ENCODE measurements at places on chromosomes 7 and 10. TPM values are rescaled to one million over a fixed set of nuclear protein-coding genes. Genes with fewer than 3 reads are reported as not detected.

Gene OR6V1
- not detected for polyA plus RNA-seq

GRCh38 chr7:100894860-100895700 lies 608 bp downstream of the ACHE start:
- peak; percentile 66 for DNase-seq

GRCh38 chr10:132834891-132835847 lies 49.2 kb upstream of the NKX6-2 start:
- no peak for DNase-seq

DNA sequence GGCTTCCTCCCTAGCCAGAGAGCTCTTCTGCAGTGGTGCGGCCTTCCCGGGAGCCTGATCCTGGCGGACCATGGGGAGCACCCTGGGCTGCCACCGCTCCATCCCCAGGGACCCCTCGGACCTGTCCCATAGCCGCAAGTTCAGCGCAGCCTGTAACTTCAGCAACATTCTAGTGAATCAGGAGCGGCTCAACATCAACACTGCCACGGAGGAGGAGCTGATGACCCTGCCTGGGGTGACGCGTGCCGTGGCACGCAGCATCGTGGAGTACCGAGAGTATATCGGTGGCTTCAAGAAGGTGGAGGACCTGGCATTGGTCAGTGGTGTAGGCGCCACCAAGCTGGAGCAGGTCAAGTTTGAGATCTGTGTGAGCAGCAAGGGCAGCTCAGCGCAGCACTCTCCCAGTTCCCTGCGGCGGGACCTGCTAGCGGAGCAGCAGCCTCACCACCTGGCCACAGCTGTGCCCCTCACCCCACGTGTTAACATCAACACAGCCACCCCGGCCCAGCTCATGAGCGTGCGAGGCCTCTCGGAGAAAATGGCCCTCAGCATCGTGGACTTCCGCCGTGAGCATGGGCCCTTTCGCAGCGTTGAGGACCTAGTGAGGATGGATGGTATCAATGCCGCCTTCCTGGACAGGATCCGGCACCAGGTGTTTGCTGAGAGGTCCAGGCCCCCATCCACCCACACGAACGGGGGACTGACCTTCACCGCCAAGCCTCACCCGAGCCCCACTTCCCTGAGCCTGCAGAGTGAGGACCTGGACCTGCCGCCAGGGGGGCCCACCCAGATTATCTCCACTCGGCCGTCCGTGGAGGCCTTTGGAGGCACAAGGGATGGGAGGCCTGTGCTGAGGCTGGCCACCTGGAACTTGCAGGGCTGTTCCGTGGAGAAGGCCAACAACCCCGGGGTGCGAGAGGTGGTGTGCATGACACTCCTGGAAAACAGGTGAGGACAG lies 1.5 kb downstream of the EEPD1 start:
- DNase-seq, result peak; percentile 16

- DNase-seq, result no peak
Measured at GRCh38 chr10:100705139-100705538, 40.2 kb upstream of the PAX2 start.

GRCh38 chr7:118609207-118609606 lies 384.7 kb downstream of the ANKRD7 start:
- DNase-seq, result no peak

DNA sequence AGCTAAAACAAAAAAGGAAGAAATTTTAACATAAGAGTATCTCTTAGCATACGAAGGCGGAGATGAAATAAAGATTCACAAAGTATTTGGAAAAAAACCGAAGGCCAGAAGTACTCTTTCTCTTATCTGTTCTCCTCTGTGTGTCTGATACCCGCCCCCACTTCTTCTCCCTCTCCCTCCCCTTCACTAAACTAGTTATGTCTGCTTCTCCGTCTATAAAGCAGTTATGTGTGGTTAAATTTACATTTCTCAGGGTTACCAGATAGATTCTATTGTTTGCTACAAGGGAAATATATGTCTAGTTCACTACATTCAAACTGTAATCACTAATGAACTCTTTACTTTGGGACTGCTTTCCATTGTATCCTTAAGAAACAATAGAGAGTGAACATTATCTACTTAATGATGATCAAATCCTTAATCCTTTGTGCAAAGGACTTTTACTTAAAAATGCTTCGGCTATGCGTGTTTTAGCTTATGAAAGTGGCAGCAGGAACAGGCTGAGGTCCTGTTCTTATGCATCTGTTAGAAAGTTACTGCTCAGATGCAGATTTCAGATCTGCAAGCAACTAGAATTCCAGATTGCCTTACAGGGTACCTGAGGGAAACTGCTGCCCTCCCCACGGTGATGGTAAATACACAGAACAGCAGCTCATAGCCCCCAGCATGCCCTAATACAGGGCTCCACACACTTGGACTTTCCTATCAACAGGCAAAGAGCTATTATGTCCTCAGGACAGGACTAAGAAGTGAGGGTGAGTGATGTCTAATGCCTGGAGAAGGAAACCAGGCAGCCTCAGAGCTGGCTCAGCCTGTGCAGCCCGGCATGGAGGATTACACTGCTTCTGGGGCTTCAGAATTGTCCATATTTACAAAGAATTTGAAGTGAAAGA lies 273.3 kb downstream of the FZD1 start:
- peak; percentile 36 for DNase-seq

Gene TAS2R5
- 0.55 TPM for polyA plus RNA-seq

Gene TACC2
- polyA plus RNA-seq, result 91.5 TPM

- peak; percentile 89 for DNase-seq
Measured at GRCh38 chr7:47381134-47381495, 200.8 kb downstream of the TNS3 start.

GRCh38 chr7:117212969-117213877 lies 109.6 kb downstream of the WNT2 start:
- DNase-seq, result peak; percentile 66

Data from lung (tissue), 17 donors.